Renal pelvis (tissue), 12 donors: ENCODE measurements at places on chromosomes 5 and 9.

DNA sequence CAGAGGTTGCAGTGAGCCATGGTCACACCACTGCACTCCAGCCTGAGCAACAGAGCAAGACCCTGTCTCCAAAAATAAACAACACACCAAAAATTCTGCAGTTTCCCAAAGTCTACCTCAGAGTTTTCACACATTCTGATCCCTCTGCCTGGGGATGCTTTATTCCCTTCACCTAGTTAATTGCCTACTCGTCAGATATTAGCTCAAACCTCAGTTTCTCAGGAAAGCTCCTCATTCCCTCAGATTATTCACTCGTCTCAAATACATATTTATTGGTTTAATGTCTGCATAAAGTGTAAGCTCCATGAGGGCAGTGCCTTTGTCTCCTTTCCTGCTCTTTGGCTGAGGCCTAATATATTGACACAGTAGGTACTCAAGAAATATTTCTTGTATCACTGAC lies 2.5 kb upstream of the MATR3 start:
- no peak for DNase-seq

DNA sequence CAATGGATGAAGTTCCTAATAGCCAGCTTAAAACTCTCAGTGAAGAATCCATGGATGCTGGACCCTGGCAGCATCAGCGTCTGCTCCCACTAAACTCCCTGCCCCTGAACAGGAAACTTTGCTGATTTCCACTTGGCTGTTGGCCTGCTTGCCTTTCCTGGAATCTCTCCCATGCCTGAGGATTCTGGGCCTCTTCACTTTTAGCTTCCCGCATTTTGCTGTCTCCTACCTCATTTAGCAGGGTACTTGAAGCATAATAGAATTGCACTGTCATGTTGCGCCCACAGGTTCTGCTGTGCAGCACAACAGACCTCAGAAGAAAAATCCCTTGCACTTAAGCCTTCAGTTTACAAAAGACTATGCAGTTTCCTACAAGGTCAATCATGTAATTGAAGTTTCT lies 127.6 kb downstream of the DROSHA start:
- no peak for DNase-seq

- no peak for DNase-seq
Observed at GRCh38 chr9:8365466-8366160, 566.0 kb upstream of the DMAC1 start.

DNA sequence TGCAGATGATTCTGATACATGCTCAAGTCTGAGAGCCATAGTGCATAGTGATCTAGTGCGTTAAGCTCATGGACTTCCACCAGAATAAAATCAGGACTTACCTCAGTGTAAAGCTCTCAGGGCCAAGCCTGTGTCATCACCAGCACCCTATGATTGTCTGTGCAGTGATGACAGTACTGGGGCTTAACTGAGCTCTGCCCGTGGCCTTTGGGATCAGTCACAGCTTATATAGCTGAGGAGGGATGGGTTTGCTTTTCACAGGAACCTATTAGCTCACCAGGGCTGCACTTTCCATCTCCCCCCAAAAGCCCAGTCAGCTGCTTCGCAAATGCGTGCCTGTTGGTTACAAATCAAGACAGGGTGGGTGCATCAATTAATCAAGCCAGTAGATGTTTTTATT lies 246.9 kb downstream of the NR3C1 start:
- no peak for DNase-seq

DNA sequence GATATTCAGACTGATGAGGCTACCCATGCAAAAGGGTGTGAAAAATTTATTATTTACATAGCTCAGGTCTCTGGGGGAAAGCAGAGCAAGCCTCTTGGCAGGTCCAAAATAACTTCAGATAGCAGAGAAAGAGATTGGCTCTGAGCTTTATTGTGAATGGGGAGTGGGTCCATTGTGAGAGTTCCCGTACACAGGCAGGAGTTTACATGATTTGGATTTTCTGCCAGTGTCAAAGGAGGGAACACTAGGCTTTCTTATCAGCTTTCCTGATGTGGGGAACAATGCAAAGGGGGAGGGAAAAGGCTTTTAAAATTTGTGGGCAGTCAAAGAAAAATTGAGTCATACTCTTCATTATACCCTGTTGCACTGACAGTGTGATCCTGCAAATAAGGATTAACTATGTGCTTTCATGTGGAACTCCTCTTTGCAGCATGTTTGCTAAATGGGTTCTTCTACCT lies 615.0 kb upstream of the RIOK2 start:
- no peak for DNase-seq

- no peak for DNase-seq
Observed at GRCh38 chr5:133472829-133473228, 139.5 kb downstream of the FSTL4 start.

GRCh38 chr9:132946631-132947295 lies 2.3 kb upstream of the TSC1 start:
- DNase-seq: peak; percentile 24

- no peak for DNase-seq
Observed at GRCh38 chr5:140674629-140675028, 1.3 kb upstream of the DND1 start.

GRCh38 chr5:164651546-164652275 lies 1146.3 kb downstream of the MAT2B start:
- DNase-seq: no peak

GRCh38 chr9:84271531-84271900 lies 69.0 kb downstream of the SLC28A3 start:
- peak; percentile 84 for DNase-seq

DNA sequence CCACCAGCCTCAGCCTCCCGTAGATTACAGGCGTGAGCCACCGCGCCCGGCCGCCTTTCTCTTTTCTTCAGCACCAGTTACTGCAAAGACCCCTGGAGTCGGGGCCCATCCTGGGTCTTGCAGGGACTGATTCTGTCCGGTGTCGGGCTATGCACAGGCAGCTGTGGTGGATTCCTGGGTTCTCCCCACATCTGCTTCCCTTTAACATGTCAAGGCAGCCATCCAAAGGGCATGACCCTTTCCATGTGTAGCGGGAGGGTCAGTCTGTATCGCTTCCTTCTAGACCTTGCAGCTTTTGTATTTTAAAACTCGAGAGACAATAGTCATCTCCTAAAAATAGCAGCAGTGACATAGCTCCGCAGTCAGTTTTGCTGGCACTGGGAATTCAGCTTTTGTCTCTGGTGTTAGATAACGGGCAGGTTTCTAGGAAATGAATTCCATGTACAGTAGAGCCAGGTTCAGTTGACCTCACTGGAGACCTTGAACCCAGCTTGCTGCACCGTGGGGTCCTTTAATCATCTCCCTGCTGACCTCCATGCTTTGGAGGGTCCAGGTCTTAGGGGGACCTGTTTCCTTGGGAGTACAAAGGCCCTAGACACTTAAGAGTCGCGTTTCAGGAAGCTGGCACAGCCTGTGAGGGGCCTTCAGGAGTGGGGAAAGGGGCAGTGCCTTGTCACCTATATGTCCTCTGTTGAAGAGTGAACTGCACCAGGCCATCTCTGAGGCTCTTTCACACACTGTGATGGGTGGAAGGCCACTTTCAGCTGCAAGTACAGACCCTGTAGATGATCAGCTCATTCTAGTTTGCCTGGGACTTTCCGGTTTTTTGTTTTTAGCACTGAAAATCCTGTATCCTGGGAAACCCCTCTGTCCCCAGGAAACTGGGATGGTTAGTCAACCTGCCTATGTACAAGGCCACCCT lies 13.8 kb downstream of the ANKRD33B start:
- no peak for DNase-seq

DNA sequence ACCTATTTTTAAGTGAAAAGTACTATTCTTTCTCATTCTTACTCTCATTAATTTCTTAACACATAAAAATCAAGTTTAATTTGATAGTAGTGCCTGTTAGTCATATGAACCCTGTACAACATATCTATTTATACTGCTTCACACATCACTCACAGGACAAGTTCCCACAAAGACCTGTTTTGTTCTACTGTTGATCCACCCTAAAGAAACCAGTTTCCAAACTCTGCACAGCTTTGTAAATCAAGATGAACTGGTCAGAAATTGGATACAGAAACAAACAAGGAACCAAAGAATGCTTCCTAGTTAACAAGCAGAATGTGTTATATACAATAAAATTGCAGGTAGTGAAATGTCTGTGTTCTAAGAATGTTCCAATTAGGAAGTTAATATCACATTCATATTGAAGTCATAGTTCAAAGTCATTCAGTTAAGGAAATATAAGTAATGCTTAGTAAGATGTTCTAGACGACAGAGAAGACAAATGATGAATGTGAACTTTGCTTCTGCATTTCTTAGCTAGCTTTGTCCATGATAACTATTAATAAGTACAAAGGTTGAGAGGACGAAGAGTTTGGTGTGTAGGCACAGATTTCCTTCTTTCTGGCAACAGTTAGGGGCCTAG lies 33.4 kb downstream of the C9orf85 start:
- DNase-seq: no peak

- DNase-seq: no peak
Observed at GRCh38 chr5:170078458-170078857, 27.2 kb upstream of the FOXI1 start.

- DNase-seq: peak; percentile 84
Observed at GRCh38 chr5:24644761-24645160, at the start of gene CDH10. Gene CDH10 (minus strand): TSS chr5:24644978. CDS start chr5:24593490, 51,488 bp downstream.

DNA sequence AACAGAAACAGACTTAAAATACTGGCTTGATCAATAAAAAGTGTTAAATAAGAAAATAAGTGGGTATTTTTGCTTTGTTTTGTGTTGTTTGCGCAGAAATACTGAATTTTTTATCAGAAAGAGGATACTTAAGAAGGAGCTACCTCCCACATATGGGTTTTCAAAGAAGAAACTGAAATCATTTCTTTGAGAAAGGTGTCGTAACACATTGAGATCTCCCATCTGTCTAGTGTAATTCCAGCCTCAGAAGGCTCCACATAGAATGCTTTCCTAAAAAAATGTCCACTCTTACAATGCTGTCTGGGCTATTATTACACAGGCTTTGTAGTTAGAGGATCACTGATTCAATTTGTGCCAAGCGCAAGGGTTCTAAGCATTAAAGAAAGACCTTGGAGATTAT lies 226.2 kb downstream of the EPB41L4A start:
- no peak for DNase-seq

DNA sequence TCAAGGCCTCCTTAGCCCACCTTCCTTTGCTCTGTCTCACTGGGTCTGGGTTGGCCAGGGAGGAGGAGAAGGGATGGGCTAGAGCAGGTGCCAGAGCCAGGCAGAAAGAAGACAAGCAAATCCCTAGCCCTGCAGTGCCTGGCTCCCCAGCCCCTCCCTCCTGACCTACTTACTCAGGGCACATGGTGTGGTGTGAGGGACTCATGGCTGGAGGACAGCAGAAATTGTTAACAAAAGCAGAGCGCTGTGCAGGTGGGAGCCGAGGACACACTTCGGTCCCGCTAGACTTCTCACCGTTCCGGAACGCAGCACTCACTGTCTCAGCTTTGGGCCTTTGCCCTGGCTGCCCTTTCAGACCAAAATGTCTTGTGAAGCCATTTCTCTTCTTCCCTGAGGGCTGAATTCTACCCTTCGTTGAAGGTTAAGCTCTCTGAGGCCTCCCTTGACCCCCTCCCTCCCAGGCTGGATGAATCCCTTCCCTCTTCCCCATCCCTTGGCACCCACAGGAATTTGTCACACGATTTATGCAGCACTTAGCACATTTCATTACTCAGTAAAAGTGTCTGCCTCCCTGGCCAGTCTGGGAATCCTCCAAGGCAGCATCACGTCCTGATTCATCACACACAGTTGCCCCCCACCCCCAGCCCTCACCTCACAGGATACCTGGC lies 263.9 kb upstream of the TRPC7 start:
- DNase-seq: peak; percentile 17

DNA sequence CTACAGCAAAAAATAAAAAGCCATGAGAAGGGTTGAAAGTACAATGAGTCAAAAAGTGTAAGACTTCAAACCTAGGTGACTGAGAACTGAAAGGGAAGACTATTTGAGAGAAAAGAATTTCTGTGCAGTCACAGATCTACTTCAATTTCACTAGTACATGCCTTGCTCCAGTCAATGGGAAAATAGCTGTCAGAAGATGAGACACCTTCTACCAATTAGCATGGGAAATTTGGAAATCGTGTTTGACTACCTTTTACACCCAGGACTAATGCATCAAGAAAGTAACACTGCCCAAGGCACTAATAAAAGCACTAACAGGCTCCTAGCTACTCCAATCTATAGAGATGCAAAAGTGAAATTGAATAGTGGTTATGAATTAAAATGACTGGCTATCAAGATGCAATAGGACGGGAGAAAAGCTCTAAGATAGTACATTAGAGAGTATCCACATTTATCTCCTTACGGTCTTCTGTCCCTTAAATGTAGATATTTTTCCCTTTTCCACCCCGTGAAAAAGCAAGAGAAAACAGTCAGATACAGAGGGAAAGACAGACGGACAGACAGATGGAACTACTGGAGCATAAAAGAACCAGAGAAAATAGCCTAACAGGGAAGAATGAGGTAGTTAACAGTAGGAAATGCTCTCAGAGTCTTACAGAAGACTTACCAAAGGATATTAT lies 15.2 kb downstream of the ERP44 start:
- DNase-seq: no peak

GRCh38 chr5:39648085-39648847 lies 223.5 kb upstream of the DAB2 start:
- DNase-seq: no peak

GRCh38 chr9:26326563-26326962 lies 566.0 kb downstream of the CAAP1 start:
- peak; percentile 60 for DNase-seq

GRCh38 chr9:20981486-20981885 lies 50.0 kb downstream of the HACD4 start:
- DNase-seq: no peak

DNA sequence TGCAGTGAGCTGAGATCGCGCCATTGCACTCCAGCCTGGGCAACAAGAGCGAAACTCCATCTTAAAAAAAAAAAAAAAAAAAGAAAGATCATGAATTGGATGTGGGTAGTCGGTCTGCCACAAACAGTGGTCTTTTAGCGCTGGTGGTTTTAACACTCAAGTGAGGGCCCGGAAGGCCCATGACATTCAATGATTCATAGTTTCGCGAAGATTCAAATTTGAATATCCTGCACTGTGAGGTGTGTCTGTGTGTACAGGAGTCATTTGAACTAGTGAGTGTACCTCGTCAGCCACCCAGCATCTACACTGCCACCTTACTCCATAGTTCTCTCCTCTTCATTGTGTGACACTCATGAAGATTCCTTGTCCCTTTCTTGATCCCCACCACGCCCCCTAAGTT lies 41.3 kb downstream of the CFAP77 start:
- no peak for DNase-seq

GRCh38 chr5:27010646-27011045 lies 27.7 kb downstream of the CDH9 start:
- DNase-seq: no peak

DNA sequence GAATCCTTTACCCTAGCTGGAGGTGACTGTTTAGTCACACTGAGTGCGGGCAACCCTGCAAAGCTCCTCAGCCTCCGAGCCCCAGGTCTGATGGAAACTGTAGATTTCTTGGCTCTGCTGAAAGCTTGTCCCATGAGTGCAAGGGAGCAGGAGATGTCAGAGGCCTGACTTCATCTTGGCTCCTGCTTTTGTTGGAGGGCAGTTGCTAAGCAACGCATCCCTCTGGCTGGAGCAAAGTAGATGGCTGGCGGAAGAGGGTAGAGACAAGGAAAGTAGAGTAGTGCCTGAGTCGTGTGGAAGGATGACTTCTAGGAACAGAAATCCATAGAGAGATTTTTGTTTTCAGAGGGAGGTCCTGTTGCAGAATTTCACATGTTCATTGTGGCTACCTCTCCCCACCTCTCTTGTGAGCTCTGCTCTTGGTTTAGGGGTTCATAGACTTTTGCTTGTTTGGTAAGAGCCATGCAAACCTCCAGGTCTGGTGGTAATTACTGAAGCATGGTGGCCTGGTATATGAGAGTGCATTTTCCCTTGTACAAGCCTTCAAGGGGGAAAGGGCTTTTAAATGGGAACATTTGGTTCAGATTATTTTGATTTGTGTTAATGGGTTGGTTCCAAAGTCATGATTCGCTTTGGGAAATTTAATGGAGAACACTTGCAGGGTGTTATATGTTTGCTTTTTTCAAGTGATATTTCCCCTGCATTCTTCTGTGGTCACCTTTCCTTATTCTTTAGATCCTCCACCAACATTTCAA lies 71.5 kb downstream of the ARHGAP26 start:
- no peak for DNase-seq
